NCI-H1105 treated with DMSO at 0.1 percent for 48 hours (cell line): ENCODE measurements at places on chromosomes 1 and 21.

- DNase-seq = no peak
Measured at GRCh38 chr1:53122961-53123413, 19.5 kb downstream of the SLC1A7 start.

DNA sequence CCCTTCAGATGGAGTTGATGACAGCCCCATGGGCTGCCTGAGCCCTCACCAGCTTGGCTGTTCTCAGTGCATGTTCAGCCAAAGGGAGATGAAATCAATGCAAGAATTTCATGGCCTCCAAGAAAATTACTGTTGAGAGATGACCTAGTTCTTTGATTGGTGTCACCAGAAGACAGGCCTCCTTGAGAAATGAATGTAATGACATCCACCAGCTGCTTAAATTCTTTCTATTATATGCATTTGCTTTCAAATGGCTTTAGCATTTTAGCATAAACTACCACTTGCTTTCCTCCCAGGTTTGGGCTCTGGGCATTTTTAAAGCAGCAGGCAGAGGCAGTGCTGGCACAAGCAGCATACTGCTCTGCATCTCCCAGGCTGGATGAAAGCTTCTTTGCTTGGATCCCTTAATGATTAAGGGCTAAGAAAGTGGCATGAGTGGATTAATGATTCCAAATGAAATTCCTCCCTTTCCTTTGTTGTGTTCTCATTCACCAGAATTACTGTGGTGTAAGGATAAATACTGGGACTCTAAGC, 278.4 kb downstream of the ZNF326 start:
- no peak for DNase-seq

- DNase-seq = no peak
Measured at GRCh38 chr1:238777551-238777950, 608.8 kb upstream of the CHRM3 start.

DNA sequence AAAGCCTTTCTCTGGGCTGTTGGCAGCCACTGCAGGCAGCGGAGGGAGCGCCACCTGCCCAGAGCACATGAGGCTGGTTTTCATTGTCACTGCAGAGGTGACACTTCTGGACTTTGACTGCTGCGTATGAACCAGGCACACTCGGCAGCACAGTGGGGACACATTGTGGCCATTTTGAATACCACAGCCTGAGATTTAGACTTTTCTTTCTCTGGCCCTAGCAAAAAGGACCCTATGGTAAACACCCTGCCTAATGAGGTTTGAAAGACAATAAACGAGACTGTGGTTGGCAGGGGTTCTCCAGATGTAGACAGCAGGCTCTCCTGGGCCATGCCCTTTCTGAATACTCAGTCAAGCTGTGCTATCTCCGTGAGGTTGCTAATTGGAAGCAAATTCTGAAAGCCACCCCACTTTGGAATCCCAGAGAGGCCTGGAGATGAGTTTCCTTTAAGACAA, 12.0 kb upstream of the KCNE2 start:
- no peak for DNase-seq

GRCh38 chr1:29551123-29551936, 315.0 kb downstream of the PTPRU start:
- no peak for DNase-seq

- no peak for DNase-seq
Measured at GRCh38 chr1:221315330-221315729, 426.6 kb downstream of the DUSP10 start.
